ENCODE measurements at places on chromosomes 7 and 10.

DNA sequence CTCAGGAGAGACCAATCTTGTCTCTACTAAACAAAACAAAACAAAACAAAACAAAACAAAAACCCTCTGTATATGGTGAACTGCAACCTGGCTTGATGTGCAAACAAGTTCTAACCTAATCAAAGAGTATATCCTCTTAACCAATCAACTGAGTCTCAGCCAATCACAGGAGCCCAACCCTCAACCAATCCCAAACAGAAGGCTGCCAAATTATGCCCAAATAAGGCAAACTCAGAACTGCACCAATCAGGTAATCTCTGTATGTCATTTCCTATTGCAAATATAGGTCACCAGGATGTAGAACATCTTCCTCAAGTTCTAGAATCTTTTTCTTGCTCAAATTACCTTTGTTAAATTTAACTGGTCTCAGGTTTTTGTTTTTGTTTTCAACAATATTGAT, 5.2 kb downstream of the FAM133B start:
- no peak for DNase-seq

DNA sequence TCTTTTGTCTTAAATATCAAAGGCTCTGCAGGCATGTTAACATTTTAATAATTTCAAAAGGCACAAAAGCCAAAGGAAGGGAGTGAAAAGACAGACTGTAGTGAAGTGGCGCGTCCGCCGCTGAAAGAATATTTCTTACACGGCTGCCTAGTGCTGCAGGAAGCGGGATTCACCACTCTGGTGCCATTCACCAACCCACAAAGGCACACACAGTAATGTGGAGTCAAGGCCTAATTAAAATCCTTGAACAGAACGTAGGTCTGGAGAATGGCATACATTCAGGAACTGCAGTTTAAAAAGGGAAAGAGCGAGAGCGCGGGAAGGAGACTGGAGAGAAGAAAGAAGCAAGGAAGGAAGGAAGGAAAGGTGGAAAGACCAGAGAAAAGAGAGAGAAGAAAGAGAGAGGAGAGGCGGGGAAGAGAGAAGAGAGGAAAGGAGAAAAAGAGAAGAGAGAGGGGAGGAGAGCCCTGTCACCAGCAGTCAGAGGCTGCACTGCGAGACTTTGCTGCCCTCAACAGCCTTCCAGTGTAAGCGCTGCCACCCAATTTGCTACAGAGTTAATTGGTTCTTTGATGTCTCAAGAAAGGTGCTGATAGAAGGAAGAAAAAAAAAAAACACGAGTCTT, 554.0 kb downstream of the MDFIC start:
- DNase-seq, result no peak

DNA sequence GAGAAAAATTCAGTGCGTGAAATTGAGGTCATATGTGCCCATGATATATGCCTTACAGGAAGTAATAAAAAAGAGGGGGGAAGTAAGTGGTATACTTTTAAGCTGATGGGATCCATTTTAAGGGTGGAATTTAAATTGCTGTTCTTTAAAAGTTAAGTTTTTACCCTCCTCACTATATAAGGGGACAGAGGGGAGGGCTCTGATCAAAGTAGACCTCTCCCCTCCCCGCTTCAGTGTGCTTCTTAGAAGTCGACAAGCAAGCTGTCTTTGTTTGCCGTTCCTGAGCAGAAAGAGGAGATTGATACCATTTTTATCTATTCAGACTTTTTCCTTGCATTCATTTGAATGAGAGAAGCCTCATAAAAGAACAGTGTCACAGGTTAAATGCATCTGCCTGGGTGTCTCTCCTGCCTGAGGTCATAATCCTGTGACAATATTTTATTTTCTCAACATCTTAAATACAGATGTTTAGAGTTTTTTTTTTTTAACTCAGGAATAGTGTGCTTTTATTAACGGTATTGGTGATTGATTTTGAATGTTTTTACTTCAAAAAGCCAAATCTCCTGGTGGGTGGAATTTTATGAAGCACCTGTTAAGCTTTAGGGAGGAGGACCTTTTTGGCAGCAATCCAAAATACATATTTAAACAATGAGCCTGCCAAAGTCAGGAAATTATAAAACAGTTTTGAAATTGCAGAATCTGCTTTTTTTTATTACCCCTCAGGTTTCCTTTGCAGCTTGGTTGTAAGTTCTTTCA, 141.7 kb downstream of the KAT6B start:
- DNase-seq, result no peak

DNA sequence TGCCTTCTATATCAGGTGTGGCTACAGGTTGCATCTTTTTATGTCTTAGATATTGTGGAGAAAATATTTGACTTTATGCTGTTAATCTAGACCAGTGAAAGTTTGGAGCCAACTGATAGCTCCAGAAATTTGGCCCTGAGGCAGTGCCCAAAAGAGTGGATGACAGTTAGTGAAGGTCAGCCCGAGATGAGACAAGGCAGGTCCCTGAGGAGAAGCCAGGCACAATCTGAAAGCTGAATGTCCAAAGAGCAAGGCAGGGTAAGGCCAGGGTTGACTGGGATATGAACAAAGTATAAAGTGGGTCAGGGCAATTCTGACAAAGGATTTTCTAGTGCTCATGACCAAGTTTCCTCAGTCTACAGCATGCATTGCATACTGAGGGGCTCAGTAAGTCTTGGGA, 661.9 kb downstream of the SUGCT start:
- no peak for DNase-seq

DNA sequence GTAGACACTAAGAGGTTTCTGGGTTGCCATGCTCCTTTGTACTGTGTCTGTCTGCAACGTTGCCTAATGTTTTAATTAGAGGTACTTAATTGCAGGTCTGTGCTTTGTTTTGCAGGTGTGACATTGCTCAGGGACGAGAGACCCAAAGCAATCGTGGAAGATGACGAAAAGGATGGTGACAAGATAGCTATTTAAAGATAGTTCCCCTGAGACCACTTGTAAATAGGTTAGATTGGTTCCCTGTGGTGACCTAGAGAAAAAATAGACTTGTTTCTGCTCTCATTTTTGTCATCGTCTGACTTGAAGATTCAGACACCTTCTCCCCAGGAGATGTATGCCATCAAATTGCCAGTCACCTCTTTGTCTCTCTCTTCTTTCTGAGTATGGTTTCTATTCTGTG, 20.1 kb downstream of the PPP1R17 start:
- DNase-seq, result no peak

DNA sequence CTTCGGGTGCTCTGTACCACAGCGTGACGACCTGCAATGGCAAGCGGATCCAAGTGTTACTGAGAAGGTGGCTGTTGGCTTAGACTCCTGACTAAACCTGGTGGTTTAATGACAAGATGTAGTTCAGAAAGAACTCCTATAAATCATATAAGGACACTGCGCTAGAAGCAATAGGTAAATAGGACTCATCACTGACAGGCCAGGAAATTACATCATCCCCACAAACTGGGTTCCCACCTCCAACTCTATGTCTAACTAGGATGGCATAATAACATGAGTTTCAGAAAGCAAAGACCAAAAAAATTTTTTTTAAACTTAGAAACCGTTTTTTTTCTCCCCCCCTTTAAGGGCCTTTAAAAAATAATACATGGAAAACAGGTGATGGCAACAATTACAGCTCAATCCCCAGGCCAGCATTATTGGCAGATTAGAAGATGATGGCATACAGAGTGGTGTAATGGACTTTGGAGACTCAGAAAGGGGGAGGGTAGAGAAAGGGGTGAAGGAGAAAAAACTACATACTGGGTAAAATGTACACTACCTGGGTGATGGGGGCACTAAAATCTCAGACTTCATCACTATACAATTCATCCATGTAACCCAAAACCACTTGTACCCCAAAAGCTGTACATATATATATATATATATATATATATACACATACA, 81.4 kb upstream of the FAM133B start:
- no peak for DNase-seq

DNA sequence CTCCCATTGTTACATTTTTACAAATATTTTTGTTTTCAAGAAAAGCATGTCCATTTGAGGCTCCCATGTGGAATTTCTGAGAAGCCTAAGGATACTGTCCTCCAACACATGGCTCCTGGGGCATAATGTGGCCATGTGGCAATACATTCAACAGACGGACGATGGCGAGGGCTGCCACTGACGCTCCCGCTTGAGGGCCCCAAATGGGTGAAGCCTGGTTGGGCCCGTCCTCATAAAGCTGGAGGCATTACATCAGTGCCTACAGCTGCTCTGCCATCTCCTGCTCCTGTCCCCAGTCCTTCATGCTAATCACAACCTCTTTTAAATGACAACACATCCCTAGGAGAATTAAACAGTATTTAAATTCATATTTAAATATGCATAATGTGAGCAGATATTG, 246.8 kb downstream of the TNS3 start:
- DNase-seq, result no peak

GRCh38 chr7:1012004-1012715, 29.2 kb downstream of the CYP2W1 start:
- DNase-seq, result no peak

GRCh38 chr7:129385598-129385997, 48.6 kb upstream of the STRIP2 start:
- no peak for DNase-seq

GRCh38 chr10:130357226-130357625, 221.0 kb downstream of the GLRX3 start:
- DNase-seq, result no peak

- no peak for DNase-seq
Observed at GRCh38 chr7:45033261-45033930, 33.4 kb downstream of the CCM2 start.

All from NCI-H524 treated with DMSO at 0.1 percent for 48 hours (cell line).